Activated naive CD4-positive, alpha-beta T cell treated with anti-CD3 and anti-CD28 coated beads, Interleukin-2, amount 50 U/mL, for 16 hours (primary cell): ENCODE measurements at places on chromosomes 3 and 15.

DNA sequence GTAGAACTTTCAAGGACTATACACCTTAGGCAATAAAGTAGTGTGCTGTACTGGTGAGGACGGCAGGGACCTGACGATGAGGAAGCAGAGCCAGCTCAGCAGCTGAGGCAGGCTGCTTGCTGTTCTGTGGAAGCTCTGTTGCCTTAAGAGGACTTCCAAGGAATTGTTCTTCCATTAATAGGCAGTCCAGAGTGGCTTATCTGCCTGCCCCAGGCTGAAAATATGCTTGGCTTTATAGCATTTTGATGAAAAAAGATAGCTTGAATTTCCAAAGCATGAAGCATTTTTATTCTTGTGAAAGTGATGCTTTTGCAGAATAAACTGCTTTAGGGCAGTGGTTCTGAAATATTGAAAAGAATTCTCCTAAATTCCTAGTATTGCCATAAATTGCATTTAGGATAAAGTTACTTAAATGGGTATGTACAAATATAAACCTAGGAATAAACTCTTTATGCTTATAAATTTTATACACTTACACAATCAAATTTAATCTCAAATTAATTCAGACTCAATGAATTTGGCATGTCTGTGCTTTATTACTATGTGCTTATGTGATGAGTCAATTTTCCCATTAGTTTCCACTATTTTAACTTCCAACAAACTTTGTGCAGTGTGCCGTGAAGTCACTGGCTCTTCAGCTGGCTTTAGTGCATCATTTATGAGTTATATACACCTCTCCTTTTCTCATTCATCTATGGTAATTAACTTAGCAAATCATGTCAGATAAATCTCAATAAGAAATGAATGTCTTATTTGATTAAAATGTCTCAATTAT lies 231.0 kb upstream of the RASGRP1 start:
- DNase-seq = no peak

GRCh38 chr3:138314751-138315150 lies 14.9 kb downstream of the NME9 start:
- DNase-seq = no peak

GRCh38 chr3:32428092-32429068 lies 36.7 kb downstream of the CMTM7 start:
- DNase-seq = no peak

DNA sequence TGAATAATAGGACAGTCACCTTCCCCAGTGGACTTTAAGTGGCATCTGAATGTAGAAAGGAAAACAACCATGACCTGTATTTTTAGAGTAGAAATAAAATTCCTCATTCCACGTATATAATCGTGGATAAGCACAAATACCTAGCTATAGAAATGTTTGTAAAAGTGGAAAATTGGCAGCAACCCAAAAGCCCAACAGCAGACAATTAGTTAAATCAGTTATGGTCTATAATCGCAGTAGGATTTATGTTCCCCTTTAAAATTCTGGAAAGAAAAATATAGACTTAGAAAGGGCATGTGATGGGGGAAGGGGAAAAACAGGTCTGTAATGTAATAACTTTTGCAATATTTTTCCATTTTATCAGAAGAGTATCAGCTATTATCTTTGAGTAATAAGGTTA lies 241.9 kb upstream of the ST8SIA2 start:
- no peak for DNase-seq

- no peak for DNase-seq
Measured at GRCh38 chr15:38528294-38528693, 36.3 kb downstream of the RASGRP1 start.

GRCh38 chr15:52104532-52105004 lies 8.0 kb downstream of the BCL2L10 start:
- no peak for DNase-seq

DNA sequence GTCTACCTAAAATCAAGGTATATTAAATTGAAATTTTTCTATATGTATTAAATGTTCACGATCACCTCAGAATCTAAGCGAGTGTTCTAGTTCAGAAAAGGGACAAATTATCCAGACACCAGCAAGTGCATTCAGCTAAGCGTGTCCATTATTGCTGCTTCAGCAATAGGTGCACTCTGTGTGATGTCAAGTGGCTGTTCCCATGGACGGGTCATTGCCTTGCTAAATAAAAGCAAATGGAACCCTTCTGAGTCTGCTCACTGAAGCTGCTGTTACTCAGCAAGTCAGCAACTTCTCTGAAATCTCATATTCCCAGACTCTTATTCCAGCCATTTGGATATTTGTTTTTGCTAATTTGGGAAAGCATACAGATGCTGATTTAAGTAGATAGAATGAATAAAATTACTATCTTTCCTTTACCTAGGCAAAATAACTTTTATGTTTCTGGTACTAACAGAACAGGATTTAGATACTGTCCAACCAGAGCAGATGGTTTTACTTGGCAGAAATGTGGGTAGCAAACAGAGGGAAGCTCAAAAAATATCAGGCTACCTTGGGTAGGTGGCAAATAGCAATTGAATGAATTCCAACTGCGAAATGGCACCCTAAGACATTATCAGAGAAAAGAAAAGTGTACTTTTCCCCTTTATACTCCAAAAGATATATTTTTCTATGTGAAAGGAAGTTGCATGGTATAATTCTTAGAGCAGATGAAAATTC lies 407.0 kb downstream of the GAP43 start:
- no peak for DNase-seq

DNA sequence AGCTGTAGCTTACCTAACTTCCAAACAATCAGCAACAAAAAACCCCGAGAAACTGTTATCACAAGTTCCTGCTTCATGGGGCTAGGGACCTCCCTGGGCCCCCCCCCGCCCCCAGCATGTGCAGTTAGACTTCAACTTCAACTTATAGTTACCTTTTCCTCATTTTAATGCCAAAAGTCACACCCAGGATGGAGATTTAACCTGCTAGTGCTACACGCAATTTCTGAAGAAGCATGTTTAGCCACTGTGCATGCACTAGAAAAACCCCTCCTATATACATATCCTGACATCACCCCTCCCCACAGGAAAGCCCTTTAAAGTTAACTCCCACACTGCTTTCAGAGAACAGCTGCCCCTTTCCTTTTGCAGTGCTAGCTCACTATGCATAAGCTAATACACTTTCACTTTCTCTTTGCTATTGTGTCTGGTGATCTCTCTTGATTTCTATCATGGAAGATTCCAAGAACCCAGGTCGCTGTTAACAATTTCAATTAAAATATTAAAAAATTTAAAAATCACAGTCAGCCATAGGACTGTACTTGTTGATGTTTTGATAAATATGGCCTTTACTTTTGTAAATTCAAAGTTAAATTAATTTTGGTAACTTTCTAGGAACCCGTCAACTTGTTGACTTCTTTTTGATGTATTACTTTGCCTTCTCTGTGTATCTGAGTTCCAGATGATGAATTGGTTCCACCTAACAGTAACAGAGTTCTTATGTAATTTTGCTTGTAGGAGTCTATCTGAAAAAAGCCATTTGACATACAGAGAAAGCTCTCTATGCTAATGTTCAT lies 75.2 kb upstream of the ACAD9 start:
- DNase-seq = peak; percentile 58

- no peak for DNase-seq
Measured at GRCh38 chr15:68503213-68503612, 71.2 kb upstream of the ITGA11 start.

DNA sequence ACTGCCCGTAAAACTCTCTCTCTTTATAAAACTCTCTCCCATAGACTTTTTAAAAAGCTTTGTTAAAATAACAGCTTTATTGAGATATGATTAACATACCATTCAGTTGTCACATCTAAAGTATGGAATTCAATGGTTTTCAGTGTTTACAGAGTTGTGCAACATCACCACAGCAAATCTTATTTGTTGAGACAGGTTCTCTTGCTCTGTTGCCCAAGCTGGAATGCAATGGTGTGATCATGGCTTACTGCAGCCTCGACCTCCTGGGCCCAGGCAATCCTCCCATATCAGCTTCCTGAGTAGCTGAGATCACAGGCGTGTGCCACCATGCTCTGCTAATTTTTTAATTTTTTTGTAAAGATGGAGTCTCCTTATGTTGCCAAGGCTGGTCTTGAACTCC lies 35.9 kb upstream of the TRAK1 start:
- no peak for DNase-seq

- no peak for DNase-seq
Measured at GRCh38 chr3:160472344-160472743, 22.8 kb upstream of the TRIM59 start.

DNA sequence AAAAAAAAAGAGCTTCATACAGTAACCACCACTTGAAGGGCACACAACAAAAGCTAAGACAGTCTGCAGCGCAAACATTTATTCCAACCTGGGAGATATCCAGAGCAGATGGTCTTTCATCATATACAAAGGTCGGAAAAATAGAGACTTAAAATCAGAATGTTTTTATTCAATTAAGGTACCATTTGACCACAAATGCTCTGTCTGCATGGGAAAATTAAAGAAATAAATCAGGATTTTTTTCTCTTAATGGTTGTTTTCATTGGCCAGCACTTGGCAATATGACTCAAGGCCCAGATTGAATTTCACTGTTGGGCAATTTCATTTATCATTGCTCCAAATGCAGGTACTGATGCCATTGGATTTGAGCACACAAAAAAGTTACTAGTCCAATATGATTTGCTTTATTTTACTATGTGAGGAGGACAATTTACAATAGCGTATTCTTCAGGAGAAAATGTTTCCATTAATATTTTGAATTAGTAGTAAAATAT lies 145.9 kb upstream of the AGTR1 start:
- no peak for DNase-seq

DNA sequence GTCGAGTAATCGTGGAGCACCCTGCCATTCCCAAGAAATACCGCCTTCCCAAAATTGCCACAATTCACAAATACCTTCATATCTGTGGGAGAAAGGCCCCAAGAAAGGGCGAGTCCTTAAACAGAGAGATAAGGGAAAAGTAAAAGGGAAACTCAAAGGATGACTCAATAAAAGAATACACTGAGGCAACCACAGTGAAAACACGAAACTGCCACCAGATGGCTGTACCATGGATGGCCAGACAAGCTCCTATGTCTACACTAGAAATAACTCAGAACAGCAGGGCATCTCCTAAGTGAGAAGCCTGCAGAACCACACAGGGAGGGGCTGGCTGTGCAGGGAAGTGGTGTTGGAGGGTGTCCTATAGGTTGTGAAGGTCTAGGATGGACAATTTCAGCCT lies 25.0 kb downstream of the SRGAP3 start:
- no peak for DNase-seq

DNA sequence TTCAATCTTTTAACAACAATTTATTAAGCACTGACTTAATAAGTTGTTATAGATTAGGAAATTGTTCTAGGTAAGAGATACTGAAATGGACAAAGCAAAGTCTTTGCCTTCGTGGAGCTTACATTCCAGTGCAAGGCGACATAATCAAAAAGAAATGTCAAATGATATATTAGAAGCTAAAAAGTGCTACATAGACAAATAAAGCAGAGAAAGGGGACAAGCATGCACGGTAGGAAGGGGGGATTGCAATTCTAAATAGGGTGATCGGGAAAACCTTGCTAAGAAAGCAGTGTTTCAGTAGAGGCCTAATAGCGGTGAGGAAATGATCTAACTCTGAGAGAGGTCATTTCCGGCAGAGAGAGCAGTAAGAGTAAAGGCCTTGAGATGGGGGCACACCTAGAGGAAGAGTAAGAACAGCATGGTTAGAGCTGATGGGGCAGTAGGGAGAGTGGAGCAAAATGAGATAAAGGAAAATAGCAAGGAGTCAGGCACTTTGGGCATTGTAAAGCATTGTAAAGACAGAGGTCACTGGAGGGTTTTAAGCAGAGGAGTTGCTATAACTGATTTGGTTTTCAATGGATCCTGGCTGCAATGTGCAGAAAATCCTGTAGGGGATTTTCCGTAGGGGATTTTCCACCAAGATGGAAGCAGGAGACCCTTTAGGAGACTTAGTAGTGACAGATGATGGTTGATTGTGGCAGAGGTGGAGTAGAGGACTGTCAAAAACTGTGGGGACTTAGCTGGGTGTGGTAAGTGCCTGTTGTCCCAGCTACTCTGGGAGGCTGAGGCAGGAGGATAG lies 71.7 kb upstream of the CFAP20DC start:
- no peak for DNase-seq

- DNase-seq = no peak
Measured at GRCh38 chr3:11539677-11540076, 104.0 kb downstream of the VGLL4 start.

GRCh38 chr15:50315814-50316630 lies 39.0 kb downstream of the GABPB1 start:
- no peak for DNase-seq

- DNase-seq = no peak
Measured at GRCh38 chr15:101012326-101013200, 93.4 kb downstream of the LRRK1 start.

GRCh38 chr3:139281522-139282196 lies 62.2 kb upstream of the MRPS22 start:
- DNase-seq = no peak

- no peak for DNase-seq
Measured at GRCh38 chr3:98564282-98565005, 29.0 kb downstream of the CPOX start.

DNA sequence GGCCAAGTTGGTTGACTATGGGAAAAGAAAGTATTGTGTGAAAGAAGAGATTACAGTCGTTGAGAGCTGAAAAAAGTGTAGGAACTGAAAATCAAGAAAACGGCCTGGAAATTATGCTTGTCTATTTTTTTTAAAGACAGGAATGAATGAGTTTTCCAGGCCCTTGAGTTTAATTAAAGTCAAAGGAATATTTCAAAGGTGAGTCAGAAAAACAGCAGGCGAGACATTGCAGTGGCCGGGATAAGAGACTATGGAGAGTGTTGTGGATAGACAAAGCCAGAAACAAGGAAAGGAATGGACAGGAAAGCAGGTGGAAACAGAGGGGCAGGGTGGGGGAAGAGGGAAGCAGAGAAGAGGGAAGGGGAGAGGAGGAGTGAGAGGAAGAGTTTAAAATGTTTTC lies 275.1 kb upstream of the LRTM1 start:
- no peak for DNase-seq

DNA sequence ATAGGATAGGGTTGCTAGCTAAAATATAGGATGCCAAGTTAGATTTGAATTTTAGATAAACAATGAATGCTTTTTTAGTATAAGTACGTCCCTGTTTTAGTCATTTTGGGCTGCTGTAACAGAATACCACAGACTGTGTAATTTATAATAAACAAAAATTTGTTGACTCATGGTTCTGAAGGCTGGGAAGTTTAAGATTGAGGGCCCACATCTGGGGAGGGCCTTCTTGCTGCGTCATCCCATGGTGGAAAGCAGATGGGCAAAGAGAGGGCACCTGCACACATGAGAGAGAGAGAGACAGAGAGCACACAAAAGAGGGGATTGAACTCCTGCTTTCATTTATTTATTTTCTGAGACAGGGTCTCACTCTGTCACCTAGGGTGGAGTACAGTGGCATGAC lies 246.5 kb downstream of the EPHB1 start:
- no peak for DNase-seq
